ENCODE measurements at places on chromosomes 4 and X.
A peak's percentile ranks its signal among the peaks of the same experiment; 100 is the strongest.

- DNase-seq, result no peak
Measured at GRCh38 chr4:24010994-24011393, 121.1 kb upstream of the PPARGC1A start.

DNA sequence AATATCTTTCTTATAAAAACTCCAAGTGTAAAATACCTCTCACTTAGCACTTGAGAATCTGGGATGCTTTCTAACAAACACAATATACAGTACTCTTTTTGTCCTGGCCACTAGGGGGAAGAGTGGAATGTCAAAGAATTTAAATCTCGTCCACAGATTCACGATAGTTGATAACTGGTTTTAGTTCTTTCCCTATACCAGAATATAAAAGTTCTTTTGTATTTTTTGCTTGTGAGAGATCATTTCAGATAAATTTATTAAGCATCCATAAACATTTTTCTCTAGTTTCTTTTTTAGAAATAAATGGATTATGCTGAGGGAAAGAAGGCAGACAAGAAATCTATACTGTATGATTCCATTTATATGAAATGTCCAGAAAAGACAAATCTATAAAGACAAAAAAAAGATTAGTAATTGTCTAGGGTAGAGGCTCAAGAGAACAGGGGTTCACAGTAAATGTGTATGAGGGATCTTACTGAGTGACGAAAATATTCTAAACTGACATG lies 50.4 kb downstream of the MGARP start:
- peak; percentile 47 for DNase-seq

GRCh38 chr4:6492027-6492590 lies 19.7 kb upstream of the PPP2R2C start:
- no peak for DNase-seq

- no peak for DNase-seq
Measured at GRCh38 chr4:124738994-124739393, 26.5 kb upstream of the ANKRD50 start.

DNA sequence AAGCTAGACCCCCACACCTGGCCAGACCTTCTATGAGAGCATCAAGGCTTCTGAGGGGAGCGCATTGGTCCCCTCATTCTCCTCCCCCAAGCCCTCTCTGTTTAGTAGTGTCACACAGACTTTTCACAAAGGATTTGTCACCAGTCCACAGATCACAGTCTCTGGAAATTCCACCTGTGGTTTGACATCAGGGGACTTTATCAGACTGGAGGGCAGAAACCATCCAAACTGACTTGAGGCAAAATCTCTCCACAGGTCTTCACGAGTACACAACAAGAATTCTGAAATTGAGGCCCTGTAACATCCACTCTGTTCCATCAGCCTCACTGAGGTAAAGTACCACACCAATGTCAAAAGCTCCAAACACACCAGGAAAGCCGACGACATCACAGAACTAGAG lies 112.5 kb downstream of the SH3KBP1 start:
- DNase-seq, result no peak

DNA sequence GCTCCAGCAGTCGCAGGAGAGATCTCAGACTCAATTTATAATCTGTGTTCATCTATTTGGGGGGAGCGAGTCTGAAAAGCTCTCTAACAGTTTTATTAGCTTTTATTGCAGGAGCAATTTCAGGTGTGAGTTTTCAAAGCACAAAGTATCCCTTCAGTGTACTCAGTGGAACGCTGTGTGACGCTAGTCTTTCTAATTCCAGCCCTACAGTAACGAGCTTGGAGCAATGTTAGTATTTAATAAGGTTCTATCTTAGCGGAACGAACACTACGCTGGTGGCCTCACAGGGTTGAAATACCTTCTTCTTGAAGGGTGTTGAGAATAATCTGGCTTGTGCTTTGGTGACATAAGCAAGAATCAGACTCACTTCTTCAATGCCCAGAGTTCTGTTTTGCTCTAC lies 8.4 kb downstream of the HS3ST1 start:
- no peak for DNase-seq
